Thoracic aorta (tissue), 2 donors: ENCODE measurements at places on chromosomes 5 and 9. TPM values are rescaled to one million over a fixed set of nuclear protein-coding genes. Genes with fewer than 3 reads are reported as not detected.
A peak's percentile ranks its signal among the peaks of the same experiment; 100 is the strongest.

The TEK gene
- 14.9 TPM for total RNA-seq

DNA sequence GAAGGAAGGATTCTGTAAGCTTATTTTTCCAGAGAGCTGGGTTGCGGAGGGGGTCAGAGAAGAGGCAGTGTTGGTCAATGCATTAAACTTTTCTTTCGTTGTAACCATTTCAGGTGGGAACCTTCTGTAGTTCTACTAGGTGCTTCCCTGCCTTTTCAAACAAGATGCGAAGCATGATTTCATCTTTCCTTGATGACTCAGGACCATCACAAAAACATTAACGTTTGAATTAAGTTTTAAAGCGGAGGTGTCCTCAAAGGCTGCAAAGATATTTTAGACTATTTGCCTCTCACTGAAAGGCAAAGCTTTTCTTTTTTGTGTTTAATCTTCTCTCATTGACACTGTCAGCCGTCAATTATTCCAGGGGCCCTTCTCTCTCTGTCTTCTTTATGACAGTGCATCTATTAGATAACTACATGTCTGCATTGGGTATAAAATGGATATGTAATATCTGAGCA is 26.3 kb upstream of the FAT2 start:
- DNase-seq = no peak
- H3K4me3 ChIP-seq = no peak overlapping the region
- H3K4me1 ChIP-seq = no peaks in the 10 kb centered on the region
- H3K27ac ChIP-seq = no peak overlapping the region
- H3K27me3 ChIP-seq = no peaks in the 10 kb centered on the region
- no peaks in the 10 kb centered on the region for H3K36me3 ChIP-seq

The MRNIP gene
- total RNA-seq = 54.2 TPM

The PLPPR1 gene
- total RNA-seq = not detected

The TIMD4 gene
- total RNA-seq = not detected

The TAF11L6 gene
- not detected for total RNA-seq

DNA sequence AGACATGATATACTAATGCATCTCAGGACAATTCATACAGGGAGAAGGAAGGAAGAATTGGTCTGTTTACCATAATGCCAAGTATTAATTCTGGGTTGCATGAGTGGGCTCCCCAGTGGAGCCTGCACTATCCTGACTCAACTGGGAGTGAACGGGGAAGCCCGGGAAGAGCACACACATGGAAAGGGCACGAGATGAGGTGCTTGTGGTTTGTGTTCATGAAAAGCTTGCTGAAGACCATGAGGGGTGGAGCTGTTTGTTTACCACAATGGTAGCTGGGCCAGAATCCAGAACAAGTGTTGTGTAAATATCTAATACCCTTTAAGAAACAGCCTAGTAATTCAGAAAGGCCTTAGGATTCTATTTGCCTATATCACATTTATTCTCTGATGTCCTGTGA is 44.6 kb downstream of the POC5 start:
- H3K4me1 ChIP-seq = peaks cover 10% of the 10 kb centered on the region
- H3K27ac ChIP-seq = no peak overlapping the region
- peaks cover 4% of the 10 kb centered on the region for H3K36me3 ChIP-seq

GRCh38 chr5:112758676-112759075 is 21.0 kb downstream of the APC start:
- no peak for DNase-seq
- no peak overlapping the region for H3K4me3 ChIP-seq
- no peak overlapping the region for H3K27ac ChIP-seq

The OLFM1 gene
- 24.5 TPM for total RNA-seq

The PCDHGA2 gene
- 13.8 TPM for total RNA-seq

The LCN1 gene
- total RNA-seq = not detected

DNA sequence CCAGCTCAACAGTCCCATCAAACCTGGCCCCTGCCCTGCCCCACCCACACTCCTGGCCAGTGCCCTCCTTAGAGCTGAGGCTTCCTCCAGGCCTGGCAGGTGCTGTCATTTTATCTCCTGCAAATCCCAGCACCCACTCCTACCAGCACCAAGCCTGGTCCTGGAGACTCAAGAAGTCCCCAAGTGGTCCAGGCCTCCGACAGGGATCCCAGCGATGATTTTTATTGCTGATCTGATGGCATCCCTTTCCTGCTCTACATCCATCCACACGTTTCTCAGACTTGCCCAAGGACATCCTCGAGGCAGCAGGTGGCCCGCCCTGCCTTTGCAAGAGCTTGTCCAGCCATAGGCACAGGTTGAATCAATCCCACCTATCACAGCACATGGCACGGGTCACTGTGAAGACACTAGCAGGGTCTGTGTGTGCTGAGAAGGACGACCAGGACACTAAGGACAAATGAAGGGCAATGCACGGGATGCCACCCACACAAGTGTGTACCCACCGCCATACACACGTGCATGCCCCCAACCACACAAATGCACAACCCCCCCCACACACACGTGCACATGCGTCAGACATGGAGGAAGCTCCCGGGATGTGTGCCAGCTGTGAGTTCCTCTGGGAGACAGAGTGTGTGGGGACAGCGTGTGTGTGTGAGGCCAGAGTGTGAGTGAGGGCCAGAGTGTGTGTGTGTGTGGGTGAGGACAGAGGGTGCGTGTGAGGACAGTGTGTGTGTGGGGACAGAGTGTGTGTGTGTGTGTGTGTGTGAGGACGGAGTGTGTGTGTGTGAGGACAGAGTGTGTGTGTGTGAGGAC is 62.4 kb upstream of the UBAC1 start:
- no peaks in the 10 kb centered on the region for H3K27me3 ChIP-seq
- no peak overlapping the region for H3K4me3 ChIP-seq
- no peak overlapping the region for H3K27ac ChIP-seq
- H3K4me1 ChIP-seq = peaks cover 27% of the 10 kb centered on the region

The TMOD1 gene
- total RNA-seq = 77.6 TPM

GRCh38 chr5:157431544-157432200 is 28.3 kb upstream of the NIPAL4 start:
- no peak for DNase-seq
- no peaks in the 10 kb centered on the region for H3K27me3 ChIP-seq
- H3K4me1 ChIP-seq = no peaks in the 10 kb centered on the region
- H3K4me3 ChIP-seq = no peak overlapping the region
- no peaks in the 10 kb centered on the region for H3K36me3 ChIP-seq

GRCh38 chr9:102113191-102113590 is 374.7 kb upstream of the GRIN3A start:
- H3K4me3 ChIP-seq = no peak overlapping the region
- no peaks in the 10 kb centered on the region for H3K4me1 ChIP-seq
- no peaks in the 10 kb centered on the region for H3K27me3 ChIP-seq
- no peak for DNase-seq
- no peaks in the 10 kb centered on the region for H3K36me3 ChIP-seq
- no peak overlapping the region for H3K27ac ChIP-seq

The CTNND2 gene
- not detected for total RNA-seq

The INSL4 gene
- total RNA-seq = not detected

The SAXO1 gene
- total RNA-seq = 1.8 TPM

DNA sequence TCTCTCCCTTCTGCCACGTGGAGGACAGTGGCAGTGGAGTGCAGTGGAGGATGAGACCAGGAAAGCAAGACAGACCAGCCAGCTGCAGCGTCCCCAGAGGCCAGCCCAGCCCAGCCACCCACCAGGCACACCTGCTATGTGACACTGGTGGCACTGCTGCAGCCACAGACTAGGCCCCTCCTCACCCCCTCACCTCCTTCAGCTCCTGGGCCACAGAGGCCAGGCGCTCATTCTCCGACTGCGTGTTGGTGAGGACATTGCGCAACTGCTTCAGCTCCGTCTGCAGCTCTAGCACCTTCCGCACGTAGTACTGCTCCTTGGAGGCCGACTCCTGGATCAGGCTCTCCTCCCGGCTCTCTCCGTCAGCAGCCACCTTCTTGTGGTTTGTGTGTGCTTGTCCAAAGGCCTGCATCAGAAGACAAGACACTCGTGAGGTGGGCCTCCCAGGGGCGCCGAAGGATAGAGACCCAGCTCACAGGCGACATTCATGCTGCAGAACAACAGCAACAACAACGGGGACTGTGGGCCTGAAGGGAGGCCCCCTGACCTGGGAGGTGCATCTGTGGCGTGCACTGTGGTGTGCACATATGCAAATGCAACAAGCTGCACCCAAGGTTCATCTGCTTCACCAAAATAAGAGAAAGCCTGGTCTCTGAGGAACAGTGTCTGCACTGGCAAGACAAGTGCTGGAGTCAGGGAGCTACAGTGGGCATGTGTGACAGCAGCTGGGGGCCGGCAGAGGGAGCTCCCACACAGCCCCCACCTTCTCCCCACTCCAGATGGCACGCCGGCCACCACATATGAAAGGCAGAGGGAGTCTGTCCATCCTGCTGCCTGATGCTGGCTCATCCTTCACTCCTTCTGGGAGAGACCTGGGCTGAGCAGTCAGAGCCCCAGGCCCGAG is 35.5 kb downstream of the BICD2 start:
- no peak overlapping the region for H3K27ac ChIP-seq
- H3K4me3 ChIP-seq = no peak overlapping the region
- no peaks in the 10 kb centered on the region for H3K4me1 ChIP-seq

DNA sequence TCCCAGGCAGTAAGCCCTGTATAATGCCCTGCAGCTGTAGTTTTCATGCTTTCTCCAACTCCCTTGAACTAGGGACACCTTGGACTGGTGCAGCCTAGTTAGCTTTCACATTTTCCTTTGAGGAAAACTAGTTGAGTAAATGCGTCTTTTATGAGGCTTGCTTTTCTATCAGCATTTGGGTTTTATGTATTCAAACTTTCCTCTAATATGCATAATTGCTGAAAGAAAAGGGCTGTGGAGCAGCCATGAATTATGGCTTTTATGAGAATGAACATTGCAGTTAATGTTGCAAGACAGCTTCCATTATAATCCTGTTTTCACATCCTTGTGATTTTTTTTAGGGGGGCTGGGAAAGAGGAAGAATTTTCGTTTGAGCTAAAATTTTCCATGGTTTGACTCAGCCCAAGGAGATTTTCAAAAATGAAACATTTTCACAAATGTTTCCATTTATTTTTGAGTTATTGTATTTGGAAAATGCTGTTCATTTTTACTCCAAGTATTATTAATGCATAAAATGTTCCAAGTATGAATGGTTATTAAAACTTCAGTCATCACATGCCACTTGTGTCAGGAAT is 57.9 kb upstream of the PPP3R2 start:
- H3K4me1 ChIP-seq = no peaks in the 10 kb centered on the region
- H3K4me3 ChIP-seq = no peak overlapping the region
- H3K27ac ChIP-seq = no peak overlapping the region
- H3K36me3 ChIP-seq = no peaks in the 10 kb centered on the region

The UGT3A2 gene
- not detected for total RNA-seq

The CFAP90 gene
- not detected for total RNA-seq

DNA sequence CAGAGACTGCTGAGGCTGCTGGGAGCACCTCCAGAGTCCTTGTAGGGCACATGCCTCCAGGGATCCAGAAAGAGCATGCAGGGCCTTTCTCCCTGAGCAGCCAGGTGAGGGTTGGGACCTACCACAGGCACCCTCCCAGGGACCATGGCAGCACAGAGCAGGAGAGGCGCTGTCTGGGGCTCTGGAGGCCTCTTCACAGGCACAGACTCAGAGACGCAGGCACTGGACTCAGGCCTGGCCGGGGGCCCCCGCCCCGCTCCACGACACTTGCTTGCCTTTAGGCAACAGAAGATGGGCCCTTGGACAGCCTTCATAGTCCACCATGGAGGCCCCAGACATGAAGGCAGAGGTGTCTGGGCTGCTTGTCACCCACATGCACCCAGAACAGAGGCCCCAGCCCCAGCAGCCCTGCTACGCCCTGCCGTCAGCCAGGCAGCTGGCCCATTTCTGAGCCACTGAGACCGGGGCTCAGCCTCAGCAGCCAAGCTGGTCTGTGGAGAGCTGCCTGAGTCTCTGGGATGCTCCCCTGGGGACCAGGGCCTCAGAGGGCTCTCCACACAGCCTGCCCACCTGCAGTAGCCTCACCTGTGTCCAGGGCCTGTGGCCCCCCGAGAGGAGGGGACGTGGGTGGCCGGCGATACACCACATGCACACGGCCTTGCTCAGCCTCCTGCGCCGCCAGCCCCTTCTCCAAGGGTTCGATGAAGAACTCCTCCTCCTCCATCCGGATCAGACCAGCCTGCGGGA is 72.8 kb downstream of the ADAMTS2 start:
- H3K36me3 ChIP-seq = no peaks in the 10 kb centered on the region
- no peaks in the 10 kb centered on the region for H3K27me3 ChIP-seq
- no peak for DNase-seq
- H3K4me3 ChIP-seq = no peak overlapping the region

- H3K27me3 ChIP-seq = no peaks in the 10 kb centered on the region
- no peak overlapping the region for H3K27ac ChIP-seq
These were observed 1571.5 kb upstream of the WWC1 start for GRCh38 chr5:166719991-166720390.

DNA sequence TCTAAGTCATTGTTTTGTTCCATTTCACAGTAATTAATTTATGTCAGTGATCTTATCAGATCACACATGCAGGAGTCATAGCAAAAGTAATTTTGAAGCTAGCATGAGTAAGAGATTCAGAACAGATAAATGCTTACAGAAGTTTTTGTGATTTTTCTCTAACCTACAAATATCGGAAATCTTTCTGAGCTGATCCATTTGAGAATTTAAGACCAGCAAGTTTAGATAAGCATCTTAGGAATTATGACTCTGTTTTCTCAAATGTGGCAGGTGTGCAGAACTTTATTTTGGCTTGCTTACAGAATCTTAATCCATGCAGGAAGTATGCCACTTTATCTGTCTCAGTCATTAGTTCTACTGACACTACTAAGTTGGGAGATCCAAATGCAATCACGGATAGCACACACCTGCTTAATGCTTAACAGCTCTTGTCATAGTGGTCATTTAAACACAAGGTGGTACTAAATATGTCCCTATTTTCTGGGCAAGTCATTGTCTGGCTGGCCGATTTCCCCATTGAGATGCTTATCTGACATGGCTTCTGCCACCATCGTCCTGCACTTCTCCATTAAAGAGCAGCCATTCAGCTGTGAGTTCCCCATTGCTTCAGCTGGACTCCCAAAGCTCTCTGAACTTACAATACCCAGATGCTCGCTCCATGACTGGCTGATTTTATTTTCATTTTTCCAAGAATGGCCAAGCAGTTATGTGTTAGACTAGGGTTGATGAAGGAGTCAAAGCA is 305.4 kb upstream of the NUDT12 start:
- H3K27me3 ChIP-seq = no peaks in the 10 kb centered on the region

- peak overlapping the region; percentile 70 for H3K27ac ChIP-seq
- no peaks in the 10 kb centered on the region for H3K36me3 ChIP-seq
- H3K4me1 ChIP-seq = peaks cover 64% of the 10 kb centered on the region
These were observed 37.4 kb downstream of the CPEB4 start for GRCh38 chr5:173925449-173926071.

- no peaks in the 10 kb centered on the region for H3K36me3 ChIP-seq
- peak overlapping the region; percentile 51 for H3K27ac ChIP-seq
- no peak overlapping the region for H3K4me3 ChIP-seq
- H3K4me1 ChIP-seq = peaks cover 7% of the 10 kb centered on the region
- no peak for DNase-seq
These were observed 2.0 kb upstream of the GARNL3 start for GRCh38 chr9:127262602-127263001.

DNA sequence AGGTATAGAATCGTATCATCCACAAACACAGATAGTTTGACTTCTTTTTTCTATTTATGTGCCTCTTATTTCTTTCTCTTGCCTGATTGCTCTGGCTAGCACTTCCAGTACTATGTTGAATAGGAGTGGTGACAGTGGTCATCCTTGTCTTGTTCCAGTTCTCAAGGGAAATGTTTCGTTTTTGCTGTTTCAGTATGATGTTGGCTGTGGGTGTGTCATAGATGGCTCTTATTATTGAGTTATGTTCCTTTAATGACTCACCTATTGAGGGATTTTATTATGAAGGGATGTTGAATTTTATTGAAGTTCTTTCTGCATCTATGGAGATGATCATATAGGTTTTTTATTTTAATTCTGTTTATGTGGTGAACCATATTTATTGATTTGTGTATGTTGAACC is 70.3 kb downstream of the ENC1 start:
- H3K36me3 ChIP-seq = no peaks in the 10 kb centered on the region
- H3K27ac ChIP-seq = no peak overlapping the region
- H3K27me3 ChIP-seq = no peaks in the 10 kb centered on the region

The FBP1 gene
- total RNA-seq = 6.6 TPM

- H3K4me3 ChIP-seq = no peak overlapping the region
- peaks cover 5% of the 10 kb centered on the region for H3K4me1 ChIP-seq
These were observed 135.1 kb downstream of the SLC25A46 start for GRCh38 chr5:110873773-110874437.
